ENCODE measurements at places on chromosomes 7 and 10.
A peak's percentile ranks its signal among the peaks of the same experiment; 100 is the strongest.

GRCh38 chr7:98192781-98193457 is 18.3 kb upstream of the BHLHA15 start:
- DNase-seq, result no peak

GRCh38 chr7:2354939-2355704 is 495 bp downstream of the EIF3B start:
- no peak for DNase-seq

DNA sequence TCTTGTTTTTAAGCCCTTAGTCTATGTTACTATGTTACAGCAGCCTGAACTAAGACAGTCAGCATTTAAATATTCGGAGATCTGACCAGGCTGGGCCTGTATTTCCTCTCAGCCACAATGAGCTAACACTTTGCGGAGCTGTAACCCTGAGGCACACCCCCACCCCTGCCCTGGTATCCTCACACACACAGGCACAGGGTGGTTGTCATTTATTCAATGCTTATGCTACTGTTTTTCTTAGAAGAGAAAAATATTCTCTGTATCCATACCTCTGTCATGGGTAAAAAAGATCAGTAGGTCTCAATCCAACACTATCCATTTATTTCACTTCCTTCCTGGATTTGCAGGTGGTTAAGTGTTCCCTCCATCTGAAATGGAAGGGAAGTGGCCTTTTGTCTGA is 80.3 kb upstream of the TRIL start:
- DNase-seq, result no peak

DNA sequence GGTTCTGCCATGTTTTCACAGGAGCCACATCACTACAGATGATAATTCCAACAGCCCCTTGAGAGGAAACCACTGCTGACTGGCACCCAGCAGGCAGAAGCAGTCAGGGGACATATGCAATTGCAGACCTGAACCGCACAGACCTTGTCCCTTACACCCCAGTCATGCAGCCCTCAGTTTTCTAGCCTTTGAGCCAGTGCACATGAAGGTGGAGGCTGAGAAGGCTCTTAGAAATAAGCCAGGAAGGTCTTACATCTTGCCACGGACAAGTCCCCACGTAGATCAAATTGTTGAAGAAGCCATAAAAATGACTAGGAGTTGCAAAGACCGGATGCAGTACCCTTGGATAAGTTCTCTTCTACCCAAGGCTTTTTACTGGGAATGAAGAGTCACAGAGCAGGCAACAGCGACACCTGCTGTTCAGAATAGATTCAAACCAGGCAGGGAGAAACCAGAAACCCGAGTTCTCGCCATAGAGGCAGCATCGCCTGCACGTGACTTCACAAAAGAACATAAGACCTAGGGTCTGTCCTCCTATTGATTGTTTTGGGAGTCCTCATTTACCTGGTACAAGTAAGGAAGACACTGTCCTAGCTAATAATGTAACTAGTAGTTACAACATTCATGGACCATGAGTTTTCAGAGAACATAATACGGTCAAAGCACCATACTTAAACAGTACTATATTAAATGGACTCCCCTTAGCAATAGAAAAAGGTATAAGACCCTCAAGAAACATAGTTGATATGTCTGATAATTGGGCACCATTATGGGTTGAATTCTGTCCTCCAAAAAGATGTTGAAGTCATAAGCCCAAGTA is 11.1 kb downstream of the STEAP1B start:
- DNase-seq, result peak; percentile 23

GRCh38 chr7:29217113-29217512 is 22.5 kb downstream of the CHN2 start:
- DNase-seq, result no peak

- DNase-seq, result peak; percentile 34
Measured at GRCh38 chr10:132023092-132023811, 41.5 kb upstream of the BNIP3 start.

- no peak for DNase-seq
Measured at GRCh38 chr10:113153493-113154102, 203.6 kb downstream of the TCF7L2 start.

- DNase-seq, result no peak
Measured at GRCh38 chr7:90621747-90622140, 25.6 kb downstream of the CDK14 start.

DNA sequence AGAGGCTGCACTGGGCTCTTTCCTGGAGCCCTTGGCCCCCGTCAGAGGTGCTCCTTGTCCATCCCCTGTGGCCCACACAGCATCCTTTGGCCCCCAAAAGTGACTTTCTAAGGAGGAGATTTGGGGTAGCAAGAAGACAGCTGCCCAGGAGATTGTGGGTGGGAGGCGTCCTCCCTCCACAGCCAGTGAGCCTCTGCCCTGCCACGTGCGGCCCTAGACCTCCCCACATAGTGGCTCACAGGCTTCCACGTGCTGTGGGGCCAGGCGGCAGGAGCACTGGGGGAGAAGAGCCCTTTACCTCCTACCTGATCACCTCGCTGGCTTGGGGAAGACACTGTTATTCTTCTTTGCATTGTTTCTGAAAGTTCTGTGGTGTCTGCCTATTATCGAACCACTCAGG is 178.8 kb downstream of the TCERG1L start:
- DNase-seq, result no peak

DNA sequence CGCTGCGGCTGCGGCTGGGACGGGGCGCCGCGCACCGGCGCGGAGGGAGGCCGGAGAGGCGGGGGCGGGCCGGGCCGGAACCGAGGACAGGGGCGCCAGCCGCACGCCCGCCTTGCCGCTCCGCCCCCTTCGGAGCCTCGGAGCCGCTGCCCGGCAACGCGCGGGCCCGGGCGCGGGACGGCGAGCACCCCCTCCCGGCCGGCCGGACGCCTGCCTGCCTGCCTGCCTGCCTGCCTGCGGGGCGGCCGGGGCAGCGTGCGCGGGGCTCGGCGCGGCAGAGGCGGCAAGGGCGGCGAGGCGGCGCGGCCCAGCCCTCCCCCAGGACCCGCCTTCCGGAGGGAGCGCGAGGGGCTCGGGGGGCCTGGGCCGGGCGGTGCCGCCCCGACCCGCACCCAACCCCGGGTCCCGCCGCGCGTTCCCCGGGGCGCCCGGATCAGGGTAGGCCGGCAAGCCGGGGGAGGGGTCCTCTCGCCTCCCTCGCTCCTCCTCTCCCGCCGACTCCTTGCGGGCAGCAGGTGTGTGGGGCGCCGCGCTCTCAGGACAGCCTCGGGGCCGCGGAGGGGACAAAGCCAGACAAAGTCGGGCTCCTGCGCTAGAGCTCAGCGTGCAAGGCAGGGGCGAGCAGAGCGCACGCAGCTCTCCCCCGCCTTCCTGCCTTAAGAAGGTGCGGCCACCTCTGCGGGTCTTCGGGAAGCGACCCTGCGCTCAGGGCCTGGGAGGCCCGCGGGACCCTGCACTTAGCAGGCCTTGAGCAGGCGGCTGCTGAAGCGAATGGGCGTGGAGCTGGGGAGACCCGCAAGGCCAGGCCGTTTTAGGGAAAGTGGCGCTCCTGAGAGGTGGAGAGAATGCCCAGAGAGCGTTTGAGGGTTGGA is at the start of gene KIAA1549:
TSS of gene KIAA1549 (minus strand) at position 58 of the 872 bp plus-strand sequence. CDS start 120 bp downstream, outside the sequence.
- DNase-seq, result peak; percentile 40

DNA sequence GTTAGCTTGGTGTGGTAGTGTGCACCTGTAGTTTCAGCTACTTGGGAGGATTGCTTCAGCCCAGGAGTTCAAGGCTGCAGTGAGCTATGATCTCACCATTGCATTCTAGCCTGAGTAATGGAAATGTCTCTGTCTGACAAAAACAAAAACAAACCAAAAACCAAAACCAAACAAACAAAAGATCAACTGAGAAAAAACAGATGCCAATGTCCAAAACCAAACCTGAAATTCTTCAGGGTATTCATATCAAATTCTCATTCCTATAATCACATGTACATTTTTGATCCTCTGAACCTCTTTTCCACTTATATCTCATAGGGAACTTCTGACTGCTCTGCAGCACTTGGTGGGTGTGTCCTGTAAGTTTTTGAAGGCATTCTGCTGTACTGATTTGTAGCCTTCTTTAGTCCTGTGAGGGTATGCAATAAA is 87.0 kb downstream of the CDK6 start:
- no peak for DNase-seq

DNA sequence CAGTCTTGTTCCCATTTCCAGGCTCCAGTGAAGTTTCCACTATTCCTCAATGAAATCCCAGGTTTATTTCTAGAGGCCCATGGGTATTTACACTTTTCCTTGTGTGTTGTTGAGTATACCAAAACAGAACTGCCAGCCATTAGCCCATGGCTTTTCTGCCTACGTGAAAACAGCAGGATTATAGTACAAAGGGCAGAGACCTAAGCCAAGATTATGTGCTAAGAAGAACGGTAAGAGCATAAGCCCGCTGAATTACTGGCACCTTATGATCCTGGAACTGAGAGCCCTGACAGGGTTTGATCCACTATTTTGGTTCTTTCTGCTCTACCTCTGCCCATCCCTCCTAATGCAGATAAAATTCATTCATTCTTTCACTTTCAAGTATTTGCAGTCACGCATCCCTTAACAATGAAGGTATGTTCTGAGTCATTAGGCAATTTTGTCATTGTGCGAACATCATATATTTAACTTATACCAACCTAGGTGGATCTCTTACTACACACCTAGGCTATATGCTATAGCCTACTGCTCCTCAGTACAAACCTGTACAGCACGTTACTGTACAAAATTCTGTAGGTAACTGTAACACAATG is 16.0 kb downstream of the SEMA3C start:
- DNase-seq, result no peak
